ENCODE measurements at places on chromosomes 6 and 20.

GRCh38 chr6:16278048-16278724, 39.8 kb downstream of the GMPR start:
- DNase-seq = no peak

DNA sequence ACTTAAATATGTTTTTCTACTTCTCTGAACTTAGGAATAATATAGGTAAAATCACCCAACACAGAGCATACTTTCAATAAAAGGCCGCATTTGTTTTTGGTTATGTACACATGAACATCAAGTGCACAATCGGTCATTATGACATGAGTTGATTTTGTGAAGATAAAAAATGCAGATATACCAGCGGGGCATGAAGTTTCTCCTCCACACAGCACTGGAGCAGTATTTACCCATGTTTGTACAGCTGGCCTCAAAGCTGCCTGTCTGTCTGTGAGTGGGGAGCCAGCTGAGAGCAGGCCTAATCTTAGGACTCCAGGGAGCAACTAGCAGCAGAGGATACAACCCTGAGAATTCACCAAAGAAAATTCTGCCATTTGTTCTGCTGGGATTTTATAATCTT, 206.5 kb downstream of the TPBG start:
- DNase-seq = no peak

- DNase-seq = no peak
Observed at GRCh38 chr6:144820270-144820669, 535.1 kb downstream of the UTRN start.

GRCh38 chr20:17959257-17959627, 9.4 kb downstream of the SNX5 start:
- no peak for DNase-seq

GRCh38 chr6:36169023-36170007, 27.2 kb upstream of the BRPF3 start:
- no peak for DNase-seq

DNA sequence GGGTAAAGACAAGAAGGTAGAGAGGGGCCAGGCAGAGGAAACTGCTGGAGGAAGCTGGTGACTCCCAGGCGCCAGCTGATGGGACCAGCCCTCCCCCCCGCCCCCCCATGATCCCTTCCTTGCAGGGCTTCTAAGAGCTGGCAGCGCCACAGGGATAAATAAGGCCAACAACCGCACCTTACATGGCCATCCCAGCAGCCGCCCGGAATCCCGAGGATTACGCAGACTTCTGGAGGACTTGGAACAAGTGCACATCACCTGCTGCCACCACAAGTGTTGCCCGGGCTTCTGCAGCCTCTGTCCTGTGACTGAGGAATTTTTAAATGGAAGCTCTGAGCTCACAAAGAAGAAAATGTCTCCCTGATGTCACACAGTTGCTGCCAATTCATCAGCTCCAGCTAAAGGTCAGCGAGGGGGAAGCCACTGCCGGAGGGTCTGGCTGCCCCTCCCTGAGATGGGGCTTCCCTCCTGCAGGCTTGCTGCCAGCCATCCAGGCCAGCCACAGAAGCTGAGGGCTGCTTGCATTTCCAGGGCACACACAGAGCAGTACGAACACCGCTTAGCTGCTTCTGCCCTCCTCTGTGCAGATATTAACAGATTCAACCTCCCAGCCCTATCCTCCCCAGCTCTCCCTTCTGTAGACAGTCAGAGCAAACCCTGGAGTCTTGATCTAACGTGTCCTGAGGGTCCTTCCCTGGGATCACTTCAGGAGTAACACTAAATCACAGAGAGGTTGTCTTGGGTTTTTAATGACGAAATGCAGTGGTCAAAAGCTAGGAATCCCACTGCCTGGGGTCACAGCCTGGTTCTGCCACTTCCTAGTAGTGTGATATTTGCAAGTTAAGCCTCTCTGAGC, 38.6 kb upstream of the PIM1 start:
- DNase-seq = no peak

- DNase-seq = no peak
Observed at GRCh38 chr20:12699374-12700228, 309.2 kb upstream of the SPTLC3 start.

- DNase-seq = no peak
Observed at GRCh38 chr6:94074764-94075163, 655.4 kb upstream of the EPHA7 start.

DNA sequence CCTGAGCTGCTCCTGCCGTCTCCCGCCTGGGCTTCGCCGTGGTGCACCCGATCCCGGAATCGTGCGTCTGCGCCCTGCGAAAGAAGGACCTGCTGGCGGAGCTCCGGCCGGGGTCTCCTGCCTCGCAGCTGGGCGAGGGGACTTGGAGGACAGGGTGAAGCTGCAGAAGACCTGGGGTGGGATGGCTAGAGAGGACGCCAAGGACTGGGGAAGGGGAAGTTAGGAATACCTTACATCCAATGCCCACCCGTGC, 150.2 kb downstream of the PRL start:
- no peak for DNase-seq

GRCh38 chr6:11542863-11543262, 5.3 kb downstream of the TMEM170B start:
- DNase-seq = no peak

DNA sequence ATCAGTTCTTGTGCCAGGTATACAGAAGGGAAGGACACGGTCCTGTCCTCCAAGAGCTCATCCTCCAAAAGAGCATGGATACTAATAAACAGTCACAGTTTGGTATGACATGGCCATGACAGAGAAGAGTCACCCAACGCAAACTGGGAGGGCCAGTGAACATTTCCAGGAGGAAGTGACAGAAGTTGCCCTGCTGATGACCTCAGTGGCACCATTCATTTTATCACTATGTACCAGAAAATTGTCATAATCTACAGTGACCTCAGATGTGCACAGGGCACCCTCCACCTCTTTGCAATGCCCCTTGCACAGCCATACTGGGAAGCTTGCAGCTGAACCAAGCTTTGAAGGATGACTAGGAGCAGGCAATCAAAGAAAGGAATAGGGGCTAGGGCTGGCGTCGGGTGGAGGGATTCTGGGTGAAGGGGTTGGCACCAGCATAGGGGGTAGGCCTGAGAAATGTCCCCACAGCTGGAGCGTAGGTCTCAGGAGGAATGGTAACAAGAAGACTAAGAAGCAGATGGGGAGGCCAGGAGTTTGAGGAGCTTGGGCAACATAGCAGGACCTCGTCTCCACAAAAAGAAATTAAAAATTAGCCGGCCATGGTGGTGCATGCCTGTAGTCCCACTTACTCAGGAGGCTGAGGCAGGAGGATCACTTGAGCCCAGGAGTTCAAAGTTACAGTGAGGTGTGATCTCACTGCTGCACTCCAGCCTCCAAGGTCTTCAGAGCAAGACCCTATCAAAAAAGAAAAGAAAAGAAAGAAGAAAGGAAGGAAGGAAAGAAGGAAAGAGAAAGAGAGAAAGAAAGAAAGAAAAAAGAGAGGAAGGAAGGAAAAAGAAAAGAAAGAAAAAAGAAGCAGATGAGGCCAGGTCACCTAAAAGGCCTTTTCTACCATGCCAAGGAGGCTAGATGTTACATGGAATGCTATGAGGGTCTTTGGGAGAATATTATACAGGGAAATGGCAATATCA, 65.3 kb upstream of the SNX9 start:
- no peak for DNase-seq

GRCh38 chr6:116485559-116486184, 24.5 kb downstream of the CALHM6 start:
- DNase-seq = no peak

- DNase-seq = no peak
Observed at GRCh38 chr6:112030206-112030960, 23.5 kb upstream of the CCN6 start.

- DNase-seq = no peak
Observed at GRCh38 chr6:72403413-72403812, 218.5 kb upstream of the KCNQ5 start.

DNA sequence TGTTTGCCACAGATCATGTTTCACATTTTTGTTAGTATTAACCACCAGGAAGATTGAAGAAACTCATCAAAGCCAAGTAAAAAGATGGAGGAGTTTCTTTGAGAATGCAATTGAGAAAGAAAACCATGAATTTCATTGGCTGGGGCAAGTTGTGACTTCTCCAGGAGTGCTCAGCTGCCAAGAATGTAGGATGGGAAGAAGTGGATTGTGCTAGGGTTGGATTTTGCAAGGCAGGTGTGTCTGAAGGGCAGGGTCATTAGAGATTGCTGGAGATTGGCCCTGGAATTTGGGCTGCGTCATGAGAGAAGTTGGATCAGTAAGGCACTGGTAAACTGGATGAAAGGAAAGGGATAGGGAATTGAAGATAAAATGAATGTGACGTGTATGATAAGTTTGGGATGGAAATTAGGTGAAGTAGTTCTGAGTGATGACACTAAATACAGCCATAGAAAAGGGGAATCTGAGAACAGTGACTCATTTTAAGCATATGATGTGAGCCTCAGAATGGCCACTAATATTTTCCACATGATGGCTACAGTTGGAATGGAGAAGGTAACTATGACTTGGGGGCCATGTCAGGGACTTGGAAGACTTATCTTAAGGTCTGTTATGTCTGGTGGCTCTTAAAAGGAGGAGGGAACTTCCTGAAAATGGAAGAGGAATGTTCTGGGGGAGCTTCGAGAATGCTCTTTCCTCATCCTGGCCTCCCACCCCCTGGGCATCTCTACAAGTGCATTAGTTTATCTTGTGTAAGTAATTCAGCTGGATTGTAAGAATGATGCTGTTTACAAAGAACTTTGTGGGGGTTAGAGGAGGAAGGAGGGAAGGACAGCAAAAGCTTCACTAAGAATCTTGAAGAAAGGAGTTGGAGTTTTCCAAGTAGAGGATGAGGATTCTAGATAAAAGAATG, 27.8 kb upstream of the ERVFRD-1 start:
- no peak for DNase-seq

GRCh38 chr6:132168961-132169360, 217.8 kb upstream of the CCN2 start:
- no peak for DNase-seq

DNA sequence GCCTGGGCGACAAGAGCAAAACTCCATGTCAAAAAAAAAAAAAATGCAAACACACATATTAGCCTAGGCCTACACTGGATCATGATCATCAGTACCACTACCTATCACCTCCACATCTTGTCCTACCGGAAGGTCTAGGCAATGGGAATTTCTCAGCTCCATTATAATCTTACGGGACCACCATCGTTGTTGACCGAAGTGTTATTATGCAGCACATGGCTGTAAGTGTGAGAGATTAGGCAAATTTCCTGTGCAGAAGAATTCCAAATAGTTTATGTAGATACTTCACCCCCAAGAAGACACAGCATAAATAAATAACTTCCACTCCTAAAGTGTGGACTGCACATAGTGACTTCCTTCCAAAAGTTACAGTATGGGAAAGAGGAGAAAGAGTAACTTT, 16.8 kb upstream of the KIAA1755 start:
- no peak for DNase-seq

GRCh38 chr6:157438611-157439111, 57.7 kb downstream of the ZDHHC14 start:
- no peak for DNase-seq

- DNase-seq = peak; percentile 5
Observed at GRCh38 chr6:109526905-109527628, 44.0 kb upstream of the ZBTB24 start.

DNA sequence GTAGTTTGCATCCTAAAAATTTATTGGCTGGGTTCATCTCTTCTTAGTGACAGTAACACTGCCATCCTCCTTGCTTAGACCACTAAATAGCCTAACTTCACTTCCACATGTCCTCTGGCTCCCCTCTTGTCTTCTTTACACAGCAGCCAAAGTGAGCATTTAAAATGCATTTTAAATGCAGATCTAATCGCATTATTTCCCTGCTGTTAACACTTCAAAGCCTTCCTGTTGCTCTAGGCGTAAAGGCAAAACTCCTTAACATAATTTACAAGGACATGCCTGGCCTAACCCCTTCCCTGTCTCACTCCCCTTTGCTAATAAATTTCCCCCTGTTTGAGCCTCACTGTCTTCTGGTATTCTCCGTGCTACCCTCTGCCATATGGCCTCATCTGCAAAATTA, 26.5 kb downstream of the NKAIN2 start:
- no peak for DNase-seq

GRCh38 chr6:96716221-96716620, 121.1 kb downstream of the GPR63 start:
- no peak for DNase-seq

DNA sequence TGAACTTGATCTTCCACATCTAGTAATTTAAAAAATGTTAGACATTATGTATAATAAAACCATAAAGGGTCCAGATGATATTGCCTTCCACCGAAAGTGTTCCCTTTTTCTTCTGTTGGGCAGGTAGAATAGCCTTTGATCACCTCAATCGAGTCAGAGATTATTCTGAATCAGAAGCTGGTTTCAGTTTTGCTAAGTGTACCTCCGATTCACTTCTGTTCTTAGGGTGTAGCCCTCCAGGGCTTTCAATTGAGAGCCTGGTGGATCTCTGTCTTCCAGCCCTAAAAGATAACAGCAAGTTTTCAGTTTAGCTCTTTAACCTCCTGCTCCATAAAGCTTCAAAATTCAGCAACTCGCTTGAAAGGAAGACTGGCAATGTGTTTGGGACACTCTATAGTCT, 21.1 kb upstream of the AIG1 start:
- no peak for DNase-seq

DNA sequence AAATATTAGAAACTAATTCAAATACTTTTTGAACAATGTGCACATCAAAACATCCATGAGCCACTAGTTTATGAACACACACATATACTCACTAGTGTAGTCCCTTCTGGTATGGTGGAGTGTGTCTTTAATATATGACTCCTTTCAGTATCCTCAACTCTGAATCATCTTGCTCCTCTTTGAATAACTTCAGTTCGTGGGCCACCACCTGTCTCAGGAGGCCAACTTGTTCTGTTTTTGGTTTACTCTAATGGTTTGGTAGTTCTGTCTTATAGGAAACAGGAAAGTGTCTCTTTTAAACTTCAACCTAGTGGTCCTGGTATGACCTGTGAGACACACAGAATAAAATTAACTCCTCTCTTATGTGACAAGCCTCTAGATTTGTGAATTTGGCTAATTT, 55.6 kb downstream of the ZNF292 start:
- no peak for DNase-seq

DNA sequence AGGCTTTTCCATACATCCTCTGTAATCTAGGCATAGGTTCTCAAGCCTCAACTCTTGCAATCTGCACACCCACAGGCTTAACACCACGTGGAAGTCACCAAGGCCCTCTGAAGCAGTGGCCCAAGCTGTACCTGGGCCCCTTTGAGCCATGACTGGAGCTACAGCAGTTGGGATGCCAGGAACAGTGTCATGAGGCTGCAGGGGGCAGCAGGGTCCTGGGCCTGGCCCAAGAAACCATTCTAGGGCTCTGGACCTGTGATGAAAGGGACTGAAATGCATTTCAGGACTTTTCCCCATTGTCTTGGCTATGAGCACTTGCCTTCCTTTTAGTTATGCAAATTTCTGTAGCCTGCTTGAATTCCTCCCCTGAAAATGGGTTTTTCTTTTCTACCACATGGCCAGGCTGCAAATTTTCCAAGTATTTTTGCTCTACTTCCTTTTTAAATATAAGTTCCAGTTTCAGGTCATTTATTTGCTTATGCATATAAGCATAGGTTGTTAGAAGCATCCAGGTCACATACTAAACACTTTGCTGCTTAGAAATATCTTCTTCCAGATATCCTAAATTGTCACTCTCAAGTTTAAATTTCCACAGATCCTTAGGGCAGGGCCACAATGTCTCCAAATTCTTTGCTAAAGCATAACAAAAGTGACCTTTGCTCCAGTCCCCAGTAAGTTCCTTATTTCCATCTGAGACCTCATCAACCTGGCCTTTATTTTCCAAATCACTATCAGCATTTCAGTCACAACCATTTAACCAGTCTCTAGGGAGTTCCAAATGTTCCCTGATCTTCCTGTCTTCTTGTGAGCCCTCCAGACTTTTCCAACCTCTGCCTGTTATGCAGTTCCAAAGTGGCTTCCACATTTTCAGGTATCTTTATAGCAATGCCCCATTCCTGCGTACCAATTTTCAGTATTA, 48.6 kb upstream of the CD2AP start:
- no peak for DNase-seq

- no peak for DNase-seq
Observed at GRCh38 chr6:118319894-118320649, 228.0 kb upstream of the PLN start.
